Jurkat, Clone E6-1 (cell line): ENCODE measurements at places on chromosomes 6 and 20.

DNA sequence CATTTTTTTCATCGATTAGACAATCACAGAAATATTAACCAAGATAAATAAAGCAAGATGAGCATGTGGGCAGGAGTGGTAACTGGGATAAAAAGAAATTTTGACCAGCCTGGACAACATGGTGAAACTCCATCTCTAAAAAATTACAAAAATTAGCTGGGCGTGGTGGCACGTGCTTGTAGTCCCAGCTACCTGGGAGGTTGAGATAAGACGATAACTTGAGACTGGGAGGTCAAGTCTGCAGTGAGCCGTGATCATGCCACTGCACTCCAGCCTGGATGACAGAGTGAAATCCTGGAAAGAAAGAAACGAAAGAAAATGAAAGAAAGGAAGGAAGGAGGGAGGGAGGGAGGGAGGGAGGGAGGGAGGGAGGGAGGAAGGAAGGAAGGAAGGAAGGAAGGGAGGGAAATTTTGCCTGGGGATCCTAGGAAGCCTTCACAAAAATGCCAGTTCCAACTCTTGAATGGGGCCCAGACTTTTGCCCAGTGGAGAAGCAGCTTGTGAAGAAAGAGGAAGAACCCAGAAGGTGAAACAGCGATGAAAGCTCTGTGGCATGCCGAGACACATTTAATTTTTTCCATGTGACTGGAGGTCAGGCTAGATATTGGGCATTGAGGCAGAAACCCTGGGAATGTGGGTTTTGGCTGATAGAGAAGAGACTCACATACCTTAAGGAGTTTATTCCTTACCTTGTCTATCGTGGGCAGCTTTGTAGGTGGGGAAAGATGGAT, 20.3 kb downstream of the CCDC170 start:
- DNase-seq: no peak

GRCh38 chr6:154488802-154489437, 21.6 kb downstream of the CNKSR3 start:
- no peak for DNase-seq

DNA sequence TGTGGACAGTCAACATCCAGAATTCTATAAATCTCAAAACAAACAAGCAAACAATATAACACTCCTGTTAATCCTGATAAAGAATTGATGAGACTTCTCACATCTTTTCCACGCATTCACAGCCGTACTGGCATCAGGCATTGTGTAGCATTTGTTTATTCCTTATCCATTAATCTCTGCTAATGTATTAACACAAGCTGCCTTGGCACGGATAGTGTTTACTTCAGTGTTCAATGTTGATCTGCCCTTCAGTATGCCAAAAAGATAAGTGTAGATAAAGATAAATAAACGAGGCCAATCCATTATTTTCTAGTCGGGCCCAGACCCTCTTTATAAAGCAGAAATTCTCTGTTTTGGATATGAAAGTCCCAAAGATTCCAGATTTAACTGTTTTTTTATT, 16.1 kb downstream of the UFL1 start:
- no peak for DNase-seq

- DNase-seq: no peak
These were observed 9.2 kb upstream of the C6orf141 start for GRCh38 chr6:49541210-49541724.

- DNase-seq: no peak
These were observed 32.7 kb downstream of the SERPINB6 start for GRCh38 chr6:2938632-2939083.

GRCh38 chr6:142055219-142055618, 77.5 kb upstream of the GJE1 start:
- DNase-seq: no peak

DNA sequence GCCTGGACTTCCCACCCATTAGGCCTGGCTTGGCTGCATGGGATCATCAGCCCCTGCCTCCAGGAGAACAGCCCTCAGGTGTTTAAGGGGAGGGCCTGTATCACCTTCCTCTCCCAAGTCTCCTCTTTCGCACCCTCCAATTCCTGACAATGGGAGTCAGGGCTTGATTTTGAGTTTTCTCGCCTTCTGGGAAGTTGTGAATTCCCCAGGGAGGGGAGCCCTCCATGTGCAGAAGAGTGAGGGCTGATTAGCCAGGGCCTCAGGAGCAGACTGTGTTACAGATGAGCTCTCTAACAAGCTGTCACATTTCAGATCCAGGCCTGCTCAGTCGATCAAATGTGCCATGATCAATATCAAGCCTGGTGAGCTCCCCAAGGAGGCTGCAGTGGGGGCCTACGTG, 42.4 kb downstream of the CNBD2 start:
- DNase-seq: no peak

DNA sequence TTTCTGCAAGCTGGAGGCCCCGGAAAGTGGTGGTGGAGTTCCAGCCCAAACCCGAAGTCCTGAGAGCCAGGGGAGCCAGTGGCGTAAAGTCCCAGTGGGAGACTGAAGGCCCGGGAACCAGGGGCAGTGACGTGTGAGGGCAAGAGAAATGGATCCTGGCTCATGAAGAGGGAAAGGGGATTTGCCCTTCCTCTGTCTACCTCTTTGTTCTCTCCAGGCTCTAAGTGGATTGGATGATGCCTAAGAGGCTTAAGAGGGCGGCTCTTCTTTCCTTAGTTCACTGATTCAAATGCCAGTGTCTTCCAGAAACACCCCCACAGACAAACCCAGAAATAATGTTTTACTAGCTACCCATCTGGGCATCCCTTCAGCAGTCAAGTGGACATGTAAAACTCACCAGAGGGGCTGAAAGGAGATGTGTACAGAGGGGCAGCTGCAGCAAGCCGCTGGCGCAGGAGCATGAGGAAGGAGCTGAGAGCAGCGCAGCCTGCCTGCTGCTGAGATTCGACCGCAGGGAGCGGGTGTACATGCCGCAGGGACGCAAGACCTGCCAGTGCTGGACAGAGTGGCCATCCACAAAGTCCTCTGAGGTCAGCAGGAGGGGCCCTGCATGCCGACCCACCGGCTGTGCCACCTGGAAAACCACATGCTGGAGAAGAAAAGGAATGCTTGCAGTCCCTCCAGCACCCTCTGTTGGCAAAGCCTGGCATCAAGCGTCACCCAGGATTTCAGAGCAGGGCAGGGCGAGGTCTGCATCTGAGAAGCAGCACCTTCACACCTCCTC, 29.5 kb downstream of the CDYL start:
- DNase-seq: no peak

GRCh38 chr20:34363465-34364222, 571 bp downstream of the ITCH start:
- DNase-seq: no peak

DNA sequence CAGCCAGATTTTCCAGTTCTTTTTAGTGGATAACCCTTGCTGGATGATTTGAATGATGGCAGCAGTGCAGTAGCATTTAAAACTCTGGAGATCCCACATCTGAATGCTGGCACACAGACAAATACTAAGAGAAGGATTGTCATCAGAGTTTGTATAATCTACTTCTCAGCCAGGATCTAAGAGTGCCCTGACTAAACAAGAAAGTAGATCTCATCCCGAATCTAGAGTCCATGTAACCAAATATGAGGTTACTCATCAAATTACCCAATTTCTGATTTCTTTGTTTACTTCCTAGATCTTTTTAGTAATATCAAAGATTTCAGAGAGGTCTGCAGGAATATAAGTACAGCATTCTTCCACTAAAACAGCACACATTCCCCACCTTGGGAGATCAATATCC, 7.8 kb downstream of the TMC2 start:
- DNase-seq: no peak

DNA sequence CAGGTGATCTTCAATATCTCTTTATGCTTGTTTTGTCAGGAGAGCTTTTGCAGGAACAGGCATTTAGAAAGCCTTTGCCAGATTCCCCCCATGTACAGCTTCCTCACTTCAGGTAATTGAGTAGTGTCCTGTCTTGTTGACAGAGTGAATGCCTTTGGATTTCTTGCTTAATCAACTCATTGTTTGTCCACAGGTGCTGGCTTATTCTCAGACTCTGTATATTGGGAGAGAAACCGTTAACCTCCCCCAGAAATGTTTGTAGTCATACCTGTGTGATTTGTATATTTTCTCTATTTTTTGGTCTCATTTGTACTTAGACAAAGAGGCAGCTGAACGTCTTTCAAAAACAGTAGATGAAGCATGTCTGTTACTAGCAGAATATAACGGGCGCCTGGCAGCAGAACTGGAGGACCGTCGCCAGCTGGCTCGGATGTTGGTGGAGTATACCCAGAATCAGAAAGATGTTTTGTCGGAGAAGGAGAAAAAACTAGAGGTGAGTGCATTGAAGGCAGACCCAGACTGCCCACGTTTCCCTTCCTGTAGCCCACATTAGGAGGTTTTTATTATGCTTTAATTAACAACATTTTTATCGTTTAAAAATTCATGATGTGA, 32.3 kb downstream of the RPRD1B start:
- no peak for DNase-seq
